Peyer's patch (tissue), 4 donors: ENCODE measurements at places on chromosomes 13 and 19. TPM values are rescaled to one million over a fixed set of nuclear protein-coding genes. Genes with fewer than 3 reads are reported as not detected.

Gene ANO8
- 18.9 TPM for total RNA-seq

Gene NRTN
- 4.8 TPM for total RNA-seq

Gene CYP4F2
- 19.8 TPM for total RNA-seq

Gene SHISA7
- not detected for total RNA-seq

Gene TMEM59L
- total RNA-seq = 0.70 TPM

Gene TEKTIP1
- 2.4 TPM for total RNA-seq

Gene TM9SF2
- total RNA-seq = 19.8 TPM

DNA sequence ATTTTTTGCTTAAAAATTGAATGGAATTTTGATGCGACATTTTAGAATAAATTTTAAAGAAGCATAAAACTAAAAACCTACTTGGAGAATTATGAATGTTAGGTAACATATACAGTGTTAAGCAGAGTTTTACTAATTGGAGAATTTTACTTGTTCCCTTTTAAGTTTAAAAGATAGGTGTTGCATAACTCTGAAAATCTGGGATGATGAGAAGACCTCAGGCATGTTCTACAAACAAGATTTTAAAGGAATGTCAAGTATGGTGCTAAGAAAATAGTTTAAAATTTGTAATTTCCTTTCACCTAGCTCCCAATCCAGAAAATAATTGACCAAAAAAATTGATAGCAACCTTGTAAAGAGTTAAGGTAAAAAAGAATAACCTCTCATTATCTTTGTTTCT is 135.8 kb downstream of the RFC3 start:
- DNase-seq = no peak
- H3K36me3 ChIP-seq = no peaks in the 10 kb centered on the region
- no peak overlapping the region for H3K4me3 ChIP-seq
- H3K27ac ChIP-seq = no peak overlapping the region

DNA sequence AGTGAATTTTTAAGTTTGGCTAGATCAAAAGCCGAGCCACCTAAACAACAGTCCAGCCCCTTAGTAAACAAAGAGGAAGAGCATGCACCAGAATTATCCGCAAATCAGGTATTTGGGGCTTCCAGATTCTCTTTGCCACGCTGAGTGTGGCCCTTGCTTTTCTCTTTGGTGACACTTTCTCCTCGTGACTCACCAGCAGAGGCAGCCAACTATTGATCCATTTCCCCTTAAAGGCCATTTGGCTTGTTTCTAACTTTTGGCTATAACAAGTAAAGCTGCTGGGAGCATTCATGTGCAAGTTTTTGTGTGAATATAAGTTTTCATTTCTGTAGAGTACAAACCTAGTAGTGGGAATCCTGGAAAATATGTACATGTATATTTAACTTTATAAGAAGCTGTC is 17.6 kb upstream of the WDR88 start:
- DNase-seq = no peak
- H3K27me3 ChIP-seq = no peaks in the 10 kb centered on the region
- H3K4me1 ChIP-seq = no peaks in the 10 kb centered on the region
- H3K27ac ChIP-seq = no peak overlapping the region

DNA sequence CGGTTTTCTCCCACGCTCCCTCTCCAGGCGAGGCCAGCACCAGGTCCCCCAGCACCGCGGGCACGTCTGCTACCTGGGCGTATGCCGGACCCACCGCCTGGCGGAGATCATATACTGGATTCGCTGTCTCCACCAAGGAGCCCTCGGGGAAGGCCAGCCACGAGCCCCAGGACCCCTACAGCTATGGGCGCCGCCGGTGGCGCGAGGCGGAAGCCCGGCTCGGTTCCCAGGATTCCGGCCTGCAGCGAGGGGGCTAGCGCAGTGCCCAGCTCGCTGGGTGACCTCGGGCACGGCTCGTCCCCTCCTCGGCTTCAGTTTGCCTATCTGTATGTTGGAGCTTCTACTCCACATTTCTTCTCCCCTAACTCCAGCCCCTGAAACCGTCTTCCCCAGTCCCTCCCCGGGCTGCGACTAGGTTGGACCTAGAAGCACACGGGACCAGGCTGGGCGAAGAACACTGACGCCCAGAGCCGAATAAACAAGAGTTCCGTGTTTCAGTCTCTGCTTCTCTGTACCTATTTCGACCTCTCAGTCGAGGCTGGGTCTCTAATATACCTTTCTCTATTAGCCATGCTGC is 749 bp upstream of the CPT1C start:
- H3K27ac ChIP-seq = no peak overlapping the region
- peaks cover 15% of the 10 kb centered on the region for H3K27me3 ChIP-seq
- no peaks in the 10 kb centered on the region for H3K36me3 ChIP-seq
- H3K4me1 ChIP-seq = no peaks in the 10 kb centered on the region
- peak overlapping the region; percentile 35 for H3K4me3 ChIP-seq

DNA sequence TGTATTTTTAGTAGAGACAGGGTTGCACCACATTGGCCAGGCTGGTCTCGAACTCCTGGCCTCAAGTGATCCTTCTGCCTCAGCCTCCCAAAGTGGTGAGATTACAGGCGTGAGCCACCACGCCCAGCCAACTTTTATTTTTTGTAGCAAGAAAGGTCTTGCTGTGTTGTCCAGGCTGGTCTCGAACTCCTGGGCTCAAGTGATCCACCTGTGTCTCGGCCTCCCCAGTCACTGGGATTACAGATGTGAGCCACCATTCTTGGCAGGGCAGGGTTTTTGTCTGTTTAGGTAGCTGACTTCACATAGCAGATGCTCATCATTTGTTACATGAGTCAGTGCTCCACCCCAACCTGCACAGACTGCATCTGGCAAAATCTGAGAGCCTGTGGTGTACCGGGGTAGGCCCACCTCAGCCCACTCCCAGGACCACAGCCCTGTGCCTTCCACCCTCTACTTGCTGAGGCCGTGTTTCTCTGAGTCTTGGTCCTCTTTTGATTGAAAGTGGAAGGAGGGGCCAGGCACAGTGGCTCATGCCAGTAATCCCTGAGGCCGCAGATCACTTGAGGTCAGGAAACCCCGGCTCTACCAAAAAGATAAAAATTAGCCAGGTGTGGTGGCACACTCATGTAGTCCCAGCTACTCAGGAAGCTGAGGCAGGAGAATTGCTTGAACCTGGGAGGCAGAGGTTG is 4.2 kb upstream of the TNPO2 start:
- peaks cover 11% of the 10 kb centered on the region for H3K4me1 ChIP-seq
- DNase-seq = no peak
- H3K27me3 ChIP-seq = no peaks in the 10 kb centered on the region
- no peak overlapping the region for H3K27ac ChIP-seq
- H3K4me3 ChIP-seq = no peak overlapping the region

DNA sequence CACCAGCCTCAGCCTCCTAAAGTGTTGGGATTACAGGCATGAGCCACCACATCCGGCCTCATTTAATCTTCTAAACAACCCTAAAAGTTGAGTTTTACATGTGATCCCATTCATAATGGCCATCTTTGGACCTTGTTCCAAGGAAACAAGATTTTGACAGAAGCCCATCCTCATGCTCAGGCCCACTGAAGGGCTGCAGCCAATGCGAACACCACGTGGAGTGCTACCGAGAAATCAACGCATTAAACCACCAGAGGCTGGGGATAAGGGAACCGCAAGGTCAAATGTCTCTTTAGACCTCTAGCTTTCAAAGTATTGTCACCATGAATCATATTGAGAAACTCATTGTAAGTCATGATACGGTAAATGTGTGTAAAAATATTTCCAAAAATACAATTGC is 49.4 kb upstream of the DOCK9 start:
- no peaks in the 10 kb centered on the region for H3K27me3 ChIP-seq
- H3K27ac ChIP-seq = no peak overlapping the region
- no peaks in the 10 kb centered on the region for H3K36me3 ChIP-seq
- no peak for DNase-seq

GRCh38 chr13:96958286-96958891 is 35.9 kb downstream of the OXGR1 start:
- DNase-seq = no peak
- no peak overlapping the region for H3K4me3 ChIP-seq
- H3K36me3 ChIP-seq = no peaks in the 10 kb centered on the region
- no peaks in the 10 kb centered on the region for H3K4me1 ChIP-seq
- no peaks in the 10 kb centered on the region for H3K27me3 ChIP-seq

DNA sequence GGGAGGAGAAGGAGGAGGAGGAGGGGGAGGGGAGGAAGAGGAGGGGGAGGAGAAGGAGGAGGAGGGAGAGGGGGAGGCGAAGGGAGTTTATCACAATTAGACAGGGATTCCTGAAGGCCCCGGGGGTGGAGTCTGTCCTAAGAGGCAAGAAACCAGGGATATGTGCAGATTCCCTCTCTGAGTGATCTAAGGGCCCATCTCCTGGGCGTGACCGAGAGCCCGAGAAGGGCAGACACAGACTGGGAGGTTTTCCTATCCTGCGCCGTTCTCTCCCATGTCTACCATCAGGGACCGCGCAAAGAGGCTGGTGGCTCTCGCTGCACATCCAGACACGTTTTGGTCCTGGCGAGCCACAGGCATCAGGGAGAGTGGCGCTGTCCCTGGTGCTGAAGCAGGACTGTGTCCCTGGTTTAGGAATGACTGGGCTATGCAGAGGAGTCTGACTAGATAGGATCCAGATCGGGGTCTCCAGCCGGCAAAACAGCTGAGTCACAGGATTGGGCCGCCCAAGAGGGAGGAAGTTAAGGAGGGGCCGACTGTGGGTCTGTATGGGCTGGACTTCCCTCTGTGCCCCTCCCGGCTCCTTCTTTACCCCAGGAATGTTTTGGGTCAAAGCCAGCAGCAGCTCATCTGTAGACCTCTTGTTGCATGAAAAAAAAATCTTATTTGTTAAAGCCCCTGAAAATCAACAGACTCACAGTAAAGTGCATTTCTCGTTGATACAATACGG is 17.9 kb upstream of the ZNF175 start:
- no peaks in the 10 kb centered on the region for H3K27me3 ChIP-seq
- peaks cover under 1% of the 10 kb centered on the region for H3K4me1 ChIP-seq
- no peak overlapping the region for H3K4me3 ChIP-seq
- no peaks in the 10 kb centered on the region for H3K36me3 ChIP-seq

DNA sequence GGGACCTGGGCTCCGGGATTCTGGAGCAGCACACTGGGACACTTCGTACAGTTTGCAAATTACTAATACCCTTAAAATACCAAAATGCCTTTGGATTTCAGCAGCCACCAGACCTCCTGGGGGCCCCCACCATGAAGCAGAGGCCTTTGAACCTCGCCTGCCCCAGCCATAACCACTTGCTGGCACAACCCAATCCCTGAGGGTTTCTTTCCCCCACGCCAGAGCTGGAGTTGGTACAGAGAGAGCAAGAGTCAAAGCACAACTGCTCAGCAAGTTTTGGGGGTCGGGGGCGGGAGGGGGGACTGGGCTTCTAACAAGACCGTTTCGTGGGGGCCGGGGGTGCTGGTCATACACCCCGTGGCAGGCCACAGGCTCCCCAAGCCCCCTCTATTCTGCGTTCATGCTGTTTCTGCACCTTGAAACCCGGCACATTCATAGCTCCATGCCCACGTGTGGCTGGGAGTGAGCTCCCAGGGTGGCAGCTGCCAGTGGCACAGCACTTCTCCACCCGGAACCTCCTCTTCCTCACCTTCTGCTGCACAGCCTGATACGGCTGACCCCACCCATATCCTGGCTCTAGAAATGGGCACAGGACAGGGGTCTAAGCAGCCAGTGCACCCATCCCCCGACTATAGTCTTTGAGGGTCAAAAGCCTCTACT is 17.1 kb downstream of the PLEKHF1 start:
- peaks cover 40% of the 10 kb centered on the region for H3K4me1 ChIP-seq
- H3K36me3 ChIP-seq = peaks cover 2% of the 10 kb centered on the region
- DNase-seq = no peak
- H3K4me3 ChIP-seq = no peak overlapping the region
- H3K27ac ChIP-seq = peak overlapping the region; percentile 36

DNA sequence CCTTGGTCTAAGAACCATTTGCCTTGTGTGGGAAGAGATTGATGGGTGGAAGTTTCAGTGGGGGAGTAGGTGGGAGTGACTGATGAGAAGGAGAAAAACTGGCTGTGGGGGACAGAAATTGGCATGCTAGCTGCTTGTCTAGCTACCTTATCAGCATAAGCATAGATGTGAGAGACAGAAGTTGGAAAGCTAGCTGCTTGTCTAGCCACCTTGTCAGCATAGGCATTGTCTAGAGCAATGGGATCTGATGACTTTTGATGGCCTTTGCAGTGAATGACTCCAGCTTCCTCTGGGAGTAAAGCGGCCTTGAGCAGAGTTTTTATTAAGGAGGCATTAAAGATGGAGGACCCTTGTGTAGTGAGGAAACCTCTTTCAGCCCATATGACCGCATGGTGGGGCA is 9.9 kb upstream of the NCR1 start:
- no peaks in the 10 kb centered on the region for H3K27me3 ChIP-seq
- no peak overlapping the region for H3K4me3 ChIP-seq
- H3K27ac ChIP-seq = no peak overlapping the region
- DNase-seq = no peak
- H3K4me1 ChIP-seq = no peaks in the 10 kb centered on the region

GRCh38 chr19:6087074-6087571 is 23.2 kb downstream of the RFX2 start:
- no peaks in the 10 kb centered on the region for H3K27me3 ChIP-seq
- H3K4me1 ChIP-seq = peaks cover 12% of the 10 kb centered on the region
- H3K36me3 ChIP-seq = no peaks in the 10 kb centered on the region
- H3K27ac ChIP-seq = peak overlapping the region; percentile 86
- no peak overlapping the region for H3K4me3 ChIP-seq

GRCh38 chr19:12224676-12225075 is 61.8 kb downstream of the ZNF136 start:
- DNase-seq = no peak
- H3K27ac ChIP-seq = no peak overlapping the region
- H3K36me3 ChIP-seq = no peaks in the 10 kb centered on the region
- no peak overlapping the region for H3K4me3 ChIP-seq
- H3K27me3 ChIP-seq = no peaks in the 10 kb centered on the region
- no peaks in the 10 kb centered on the region for H3K4me1 ChIP-seq

DNA sequence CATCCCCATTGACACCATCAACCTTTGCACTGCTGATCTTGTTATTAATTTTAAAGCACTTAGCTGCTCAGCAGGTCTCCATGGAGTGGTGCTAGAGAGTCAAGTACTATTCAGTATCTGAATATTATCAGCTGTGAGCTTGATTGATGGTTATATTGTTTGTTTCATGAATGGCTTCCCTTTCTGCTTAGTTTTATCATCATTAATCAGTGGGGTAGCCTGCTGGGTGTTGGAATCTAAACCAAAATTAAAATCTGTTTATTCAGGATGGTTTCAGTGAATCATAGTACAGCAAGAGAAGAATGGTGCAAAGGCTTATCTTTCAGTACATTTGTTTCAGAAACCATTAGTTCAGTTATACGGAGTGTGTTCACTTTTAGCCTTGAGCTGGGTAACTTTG is 42.5 kb upstream of the SCEL start:
- H3K27me3 ChIP-seq = no peaks in the 10 kb centered on the region
- H3K27ac ChIP-seq = no peak overlapping the region
- H3K36me3 ChIP-seq = no peaks in the 10 kb centered on the region
- H3K4me3 ChIP-seq = no peak overlapping the region
- no peak for DNase-seq
